ENCODE measurements at places on chromosomes 13 and 19.

DNA sequence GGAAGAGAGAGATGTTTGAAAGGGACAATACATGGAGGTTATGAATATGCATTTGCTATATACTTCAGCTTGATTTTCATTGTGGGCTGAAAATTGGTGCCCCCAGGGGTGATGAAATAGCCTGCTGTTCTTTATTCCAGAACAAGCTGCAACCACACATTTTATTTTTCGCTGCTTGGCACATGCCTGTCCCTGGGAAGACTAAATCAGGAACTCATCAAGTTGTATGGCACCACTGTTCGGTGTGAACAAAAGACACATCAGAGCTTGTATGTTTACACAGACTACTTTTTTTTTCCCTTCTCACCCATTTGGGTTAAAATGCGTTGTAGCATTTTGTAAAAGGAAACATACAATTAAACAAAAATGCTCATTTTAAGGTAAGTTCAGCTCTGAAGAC lies 230.7 kb downstream of the NALCN start:
- DNase-seq, result no peak

DNA sequence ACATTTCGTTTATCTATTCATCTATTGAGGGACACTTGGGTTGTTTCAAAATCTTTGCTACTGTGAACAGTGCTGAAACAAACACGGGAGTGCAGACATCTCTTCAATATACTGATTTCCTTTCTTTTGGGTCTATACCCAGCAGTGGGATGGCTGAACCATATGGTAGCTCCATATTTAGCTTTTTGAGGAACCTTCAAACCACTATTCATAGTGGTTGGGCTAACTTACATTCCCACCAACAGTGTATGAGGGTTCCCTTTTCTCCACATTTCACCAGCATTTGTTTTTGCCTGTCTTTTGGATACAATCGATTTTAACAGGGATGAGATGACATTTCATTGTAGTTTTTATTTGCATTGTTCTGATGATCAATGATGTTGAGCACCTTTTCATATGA lies 798.2 kb downstream of the UQCRFS1 start:
- DNase-seq, result no peak

GRCh38 chr19:16824658-16825311 lies 4.4 kb upstream of the SIN3B start:
- no peak for DNase-seq

- DNase-seq, result no peak
Observed at GRCh38 chr13:81487151-81487550, 1146.2 kb upstream of the SPRY2 start.

- DNase-seq, result no peak
Observed at GRCh38 chr13:87851410-87851809, 180.2 kb downstream of the SLITRK5 start.

- no peak for DNase-seq
Observed at GRCh38 chr19:55635334-55635717, 5.5 kb upstream of the ZNF580 start.

- no peak for DNase-seq
Observed at GRCh38 chr13:46388846-46389245, 1.8 kb upstream of the RUBCNL start.

- peak; percentile 35 for DNase-seq
Observed at GRCh38 chr19:29587518-29587986, 18.5 kb upstream of the POP4 start.

DNA sequence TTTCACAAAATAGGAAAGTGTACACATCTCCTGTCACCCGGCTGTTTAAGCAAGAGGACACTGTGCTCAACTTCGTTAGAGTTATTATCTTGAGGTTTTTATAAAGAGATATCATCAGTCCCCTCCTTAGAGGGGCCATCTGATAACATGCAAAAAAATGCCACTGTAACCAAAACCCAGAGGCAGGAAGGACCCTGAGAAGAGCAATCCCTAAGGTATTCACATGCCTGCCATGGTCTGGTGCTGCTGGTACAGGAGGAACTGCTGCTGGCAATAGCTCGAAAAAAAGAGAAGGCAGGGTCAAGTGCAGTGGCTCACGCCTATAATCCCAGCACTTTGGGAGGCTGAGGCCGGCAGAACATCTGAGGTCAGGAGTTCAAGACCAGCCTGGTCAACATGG lies 12.8 kb upstream of the CEACAM3 start:
- DNase-seq, result no peak

- peak; percentile 21 for DNase-seq
Observed at GRCh38 chr19:13215572-13216380, 65.6 kb downstream of the IER2 start.

DNA sequence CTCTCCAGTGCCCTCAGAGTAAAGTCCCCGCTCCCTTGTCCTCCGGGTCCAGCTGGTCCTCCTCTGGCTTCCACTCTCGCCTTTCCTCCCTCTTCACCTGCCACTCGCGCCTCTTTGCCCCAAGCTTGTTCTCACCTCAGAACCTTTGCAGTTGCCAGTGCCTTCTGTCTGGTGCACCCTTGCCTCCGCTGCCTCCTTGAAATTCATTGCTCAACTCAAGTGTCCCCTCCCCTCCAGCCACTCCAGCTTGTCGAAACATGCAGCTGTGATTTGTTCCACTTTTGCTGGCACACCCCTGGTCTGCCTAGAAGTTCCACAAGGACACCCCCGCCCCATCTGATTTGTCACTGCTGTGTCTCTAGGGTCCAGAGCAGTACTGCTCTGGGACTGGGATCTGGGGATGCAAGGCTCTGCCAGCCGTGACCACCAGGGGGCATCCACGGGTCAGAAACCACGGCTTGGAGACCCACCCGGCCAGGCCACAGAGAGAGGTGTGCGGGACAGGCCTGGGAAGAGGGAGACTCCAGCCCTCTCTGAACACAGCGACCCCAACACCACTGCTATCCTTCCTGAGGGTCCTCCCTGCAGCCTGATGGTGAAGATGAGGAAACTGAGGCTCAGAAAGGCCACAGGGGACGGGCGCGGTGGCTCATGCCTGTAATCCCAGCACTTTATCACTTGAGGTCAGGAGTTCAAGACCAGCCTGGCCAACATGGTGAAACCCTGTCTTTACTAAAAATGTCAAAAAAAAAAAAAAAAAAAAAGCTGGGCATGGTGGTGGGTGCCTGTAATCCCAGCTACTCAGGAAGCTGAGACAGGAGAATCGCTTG lies 49.9 kb downstream of the AP1M1 start:
- DNase-seq, result peak; percentile 61

Measured in stimulated activated CD8-positive, alpha-beta memory T cell treated with anti-CD3 and anti-CD28 coated beads, Interleukin-12 subunit alpha, Interleukin-12 subunit beta, amount 100 ng/mL, for 4 hours (primary cell).